ENCODE measurements at places on chromosomes 4 and X.

GRCh38 chrX:36916941-36917340, 91.2 kb upstream of the FAM47C start:
- no peak for DNase-seq

- no peak for DNase-seq
Observed at GRCh38 chr4:122793811-122794210, 32.8 kb upstream of the FGF2 start.

GRCh38 chr4:79476196-79476595, 68.2 kb upstream of the GK2 start:
- no peak for DNase-seq

DNA sequence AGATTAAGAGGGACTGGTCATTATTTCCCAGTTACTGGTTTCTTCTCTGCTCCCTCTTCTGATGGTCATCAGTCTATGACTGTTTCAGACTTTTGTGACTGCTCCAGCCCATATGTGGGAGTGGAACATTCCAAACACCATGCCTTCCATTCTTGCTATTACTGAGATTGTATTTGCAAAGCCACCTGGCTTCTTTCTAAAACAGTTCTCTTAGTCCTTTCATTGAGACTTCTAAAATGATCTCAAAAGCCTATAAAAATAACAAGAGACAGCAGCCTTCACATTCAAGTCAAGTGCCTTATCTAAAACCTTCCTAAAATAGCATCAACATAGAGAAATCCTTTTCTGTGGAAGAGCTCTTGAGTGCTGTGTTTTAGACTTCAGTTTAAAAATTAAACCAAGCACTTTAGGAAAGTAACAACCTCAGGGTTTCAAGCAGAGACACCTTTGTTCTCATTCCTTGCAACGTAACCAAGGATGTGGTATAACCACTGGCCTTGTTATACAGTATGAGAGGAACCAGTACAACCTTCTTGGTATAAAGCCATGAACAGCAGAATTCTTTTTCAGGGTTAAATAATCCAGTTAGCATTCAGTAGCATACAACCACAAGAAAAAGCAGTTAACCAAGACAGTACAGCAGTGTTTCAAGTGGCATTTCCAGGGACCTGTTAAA, 97.1 kb downstream of the NFKB1 start:
- DNase-seq, result no peak

- DNase-seq, result no peak
Observed at GRCh38 chrX:150574559-150575418, 6.4 kb downstream of the MTM1 start.

- no peak for DNase-seq
Observed at GRCh38 chrX:138856881-138857604, 145.5 kb upstream of the FGF13 start.

DNA sequence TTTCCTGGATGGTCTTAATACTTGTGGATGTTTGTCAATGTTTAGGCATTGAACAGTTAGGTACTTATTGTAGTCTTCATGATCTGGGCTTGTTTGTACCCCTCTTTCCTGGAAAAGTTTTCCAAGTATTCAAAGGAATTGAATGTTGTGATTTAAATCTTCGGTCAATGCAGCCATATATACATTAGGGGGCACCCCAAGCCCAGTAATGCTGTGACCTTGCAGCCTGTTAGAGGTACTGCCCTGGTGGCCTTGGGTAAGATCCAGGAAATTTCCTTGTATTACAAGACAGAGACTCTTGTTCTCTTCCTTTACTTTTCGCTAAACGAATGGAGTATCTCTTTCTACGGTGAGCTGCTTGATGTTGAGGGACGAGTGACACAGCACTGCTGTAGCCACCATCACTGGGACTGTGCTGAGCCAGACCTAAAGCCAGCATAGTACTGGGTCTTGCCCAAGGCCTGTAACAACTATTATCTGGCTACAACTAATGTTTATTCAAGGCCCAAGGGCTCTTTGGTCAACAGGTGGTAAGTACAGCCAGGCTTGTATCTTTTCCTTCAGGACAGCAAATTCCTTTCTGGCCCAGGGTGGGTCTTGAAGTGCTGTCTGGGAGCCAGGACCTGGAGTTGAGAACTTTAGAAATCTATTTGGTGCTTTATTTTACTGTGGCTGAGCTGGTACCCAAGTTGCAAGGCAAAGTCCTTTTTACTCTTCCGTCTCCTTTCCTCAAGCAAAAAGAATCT, 118.3 kb upstream of the ATOH1 start:
- no peak for DNase-seq

- DNase-seq, result no peak
Observed at GRCh38 chrX:133390676-133391075, 24.6 kb downstream of the GPC4 start.

- no peak for DNase-seq
Observed at GRCh38 chr4:172992648-172993378, 175.8 kb upstream of the GALNT7 start.

- no peak for DNase-seq
Observed at GRCh38 chrX:16207634-16208033, 40.4 kb downstream of the MAGEB17 start.

DNA sequence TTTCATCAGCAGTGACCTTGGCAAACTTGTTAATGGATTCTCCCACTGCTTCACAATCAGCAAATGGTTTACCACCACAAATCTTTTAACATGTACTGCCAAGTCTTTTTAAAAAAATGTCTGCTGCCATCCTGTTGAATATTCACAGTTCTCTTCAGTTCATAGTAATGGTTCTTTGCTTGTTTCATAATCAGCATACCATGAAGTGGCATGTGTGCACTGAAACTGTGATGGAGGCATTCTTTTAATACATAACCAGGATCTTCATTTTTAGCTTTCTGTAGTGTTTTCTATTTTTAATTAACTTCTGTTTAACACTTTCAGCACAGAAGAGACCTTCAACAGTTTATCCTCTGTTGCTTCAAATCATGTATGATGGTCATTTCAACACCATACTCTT, 230.1 kb upstream of the ARSJ start:
- DNase-seq, result no peak

DNA sequence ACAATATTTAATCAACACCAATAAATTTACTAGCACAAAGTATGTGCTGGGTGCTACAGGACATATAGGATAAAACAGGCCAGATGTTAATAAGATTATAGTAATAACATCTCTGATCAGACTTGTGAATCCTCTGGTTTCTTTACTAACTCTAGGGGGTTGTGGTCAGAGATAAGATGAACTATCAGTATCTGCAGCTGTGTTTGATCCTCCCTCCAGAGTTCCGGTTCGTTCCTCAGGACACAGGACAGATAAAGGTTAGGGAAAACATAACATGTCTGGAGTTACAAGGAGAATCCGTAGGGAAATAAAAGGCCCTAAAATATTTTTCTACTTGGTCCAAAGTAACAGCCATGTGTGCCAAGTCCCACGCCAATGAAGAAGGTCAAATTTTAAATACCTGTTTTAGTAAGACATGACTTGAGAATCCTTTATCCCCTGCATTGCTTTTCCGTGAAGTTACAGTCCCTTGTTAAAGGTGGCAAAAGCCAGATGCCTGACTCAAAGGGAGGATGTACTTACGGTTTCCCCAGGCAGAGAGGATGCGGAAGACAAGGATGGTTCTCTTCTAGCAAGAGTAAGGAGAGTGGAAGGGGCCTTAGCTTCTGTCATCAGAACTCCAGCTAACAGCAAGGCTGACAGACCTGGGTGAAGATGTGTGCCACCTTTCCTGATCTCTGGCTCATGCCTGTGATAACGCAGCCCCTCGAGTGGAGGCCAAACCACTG, 44.4 kb downstream of the KIAA0232 start:
- no peak for DNase-seq

DNA sequence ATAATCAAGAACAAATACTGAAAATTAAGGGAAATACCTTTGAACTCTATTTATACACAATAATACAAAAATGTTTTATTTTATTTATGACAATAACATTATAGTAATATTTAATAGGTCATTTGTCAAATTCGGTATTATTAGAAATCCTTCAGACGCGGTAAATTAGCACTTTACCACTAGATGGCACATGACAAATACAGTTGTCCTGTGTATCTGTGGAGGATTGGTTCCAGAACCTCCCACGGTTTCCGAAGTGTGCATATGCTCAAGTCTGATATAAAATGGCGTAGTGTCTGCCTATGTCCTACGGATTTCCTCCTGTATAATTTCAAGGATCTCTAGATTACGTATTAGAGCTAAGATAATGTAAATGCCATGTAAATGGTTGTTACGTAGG, 8.1 kb upstream of the LINC00632 start:
- no peak for DNase-seq

GRCh38 chr4:110977554-110977953, 354.7 kb upstream of the PITX2 start:
- no peak for DNase-seq

- no peak for DNase-seq
Observed at GRCh38 chr4:144501231-144501780, 144.7 kb upstream of the HHIP start.

DNA sequence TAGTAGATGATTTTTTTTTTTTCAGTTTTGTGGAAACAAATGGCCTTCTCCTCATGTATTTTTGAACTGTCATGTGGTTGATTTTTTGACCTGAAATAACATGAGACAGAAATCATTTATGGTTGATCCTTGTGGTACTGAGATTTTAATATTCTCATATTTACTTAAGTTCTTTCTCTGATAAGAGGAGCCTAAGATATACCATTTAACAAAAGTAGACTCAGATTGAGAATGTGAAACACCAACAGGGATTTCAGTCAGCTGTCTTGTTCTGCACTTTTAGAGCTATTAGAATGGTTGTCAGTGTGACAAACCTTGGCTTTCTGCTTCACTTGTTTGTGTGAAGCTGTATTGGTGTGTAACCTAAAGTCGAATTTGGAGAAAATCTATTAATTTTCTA, 575.7 kb downstream of the SPOCK3 start:
- no peak for DNase-seq

- DNase-seq, result no peak
Observed at GRCh38 chr4:99410075-99410474, 25.1 kb downstream of the ADH7 start.

DNA sequence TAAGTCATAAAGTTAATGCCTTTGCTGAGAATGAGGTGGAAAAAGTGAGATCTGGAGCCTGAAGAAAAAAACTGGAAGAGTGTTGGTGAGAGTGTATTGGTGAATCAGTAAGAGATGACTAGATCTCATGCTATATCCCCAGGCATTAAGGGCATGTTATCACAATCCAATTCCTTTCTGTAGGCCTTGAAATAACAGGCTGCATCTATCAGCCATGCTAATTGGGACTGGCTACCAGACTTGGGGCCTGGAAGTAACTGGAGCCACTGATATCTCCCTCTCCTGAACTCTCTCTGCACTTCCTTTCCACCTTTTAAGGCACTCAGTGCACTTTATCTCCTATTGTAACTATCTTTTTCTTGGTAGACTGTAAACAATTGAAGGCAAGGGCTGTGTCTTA, 88.8 kb upstream of the HPRT1 start:
- DNase-seq, result no peak

- no peak for DNase-seq
Observed at GRCh38 chr4:99947190-99947578, 766 bp upstream of the DNAJB14 start.

- no peak for DNase-seq
Observed at GRCh38 chr4:37770016-37770415, 56.5 kb upstream of the PGM2 start.

DNA sequence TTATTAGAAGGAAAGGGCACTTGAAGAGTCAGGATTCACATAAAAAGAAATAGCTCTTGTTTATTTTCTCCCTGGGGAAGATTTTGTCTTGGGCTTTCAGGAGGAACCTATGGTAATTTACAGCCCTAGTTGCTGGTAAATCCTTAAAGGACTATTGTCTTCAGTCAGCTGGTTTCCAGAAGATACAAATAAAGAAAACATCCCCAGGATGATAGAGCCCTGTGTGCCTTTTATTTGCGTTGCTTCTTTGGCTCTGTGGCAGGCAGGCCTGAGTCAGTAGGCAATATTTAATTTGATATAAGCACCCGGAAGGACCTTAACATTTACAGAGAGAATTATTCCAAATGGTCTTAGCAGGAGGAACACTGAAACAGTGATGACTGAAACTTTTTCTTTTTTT, 131.0 kb upstream of the SLC34A2 start:
- no peak for DNase-seq

- no peak for DNase-seq
Observed at GRCh38 chr4:94285666-94286065, 57.0 kb downstream of the HPGDS start.

DNA sequence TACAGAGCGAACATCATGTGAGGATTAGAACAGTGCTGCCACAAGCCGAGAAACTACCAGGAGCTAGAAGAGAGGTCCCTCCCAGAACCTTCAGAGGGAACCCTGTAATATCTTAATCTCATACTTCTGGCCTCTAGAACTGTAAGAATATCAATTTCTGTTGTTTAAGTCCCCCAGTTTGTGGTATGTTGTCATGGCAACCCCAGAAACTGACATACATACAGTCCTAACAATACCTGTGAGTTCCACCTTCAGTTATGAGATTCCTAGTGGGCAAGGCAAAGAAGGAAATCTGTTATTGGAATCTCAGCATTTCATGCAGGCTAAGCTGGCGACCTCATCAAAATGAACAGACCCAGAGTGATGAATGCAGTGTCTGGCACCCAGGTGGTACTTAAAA, 42.5 kb downstream of the ZBTB49 start:
- no peak for DNase-seq

- DNase-seq, result no peak
Observed at GRCh38 chrX:70226048-70226447, 8.4 kb upstream of the AWAT1 start.

DNA sequence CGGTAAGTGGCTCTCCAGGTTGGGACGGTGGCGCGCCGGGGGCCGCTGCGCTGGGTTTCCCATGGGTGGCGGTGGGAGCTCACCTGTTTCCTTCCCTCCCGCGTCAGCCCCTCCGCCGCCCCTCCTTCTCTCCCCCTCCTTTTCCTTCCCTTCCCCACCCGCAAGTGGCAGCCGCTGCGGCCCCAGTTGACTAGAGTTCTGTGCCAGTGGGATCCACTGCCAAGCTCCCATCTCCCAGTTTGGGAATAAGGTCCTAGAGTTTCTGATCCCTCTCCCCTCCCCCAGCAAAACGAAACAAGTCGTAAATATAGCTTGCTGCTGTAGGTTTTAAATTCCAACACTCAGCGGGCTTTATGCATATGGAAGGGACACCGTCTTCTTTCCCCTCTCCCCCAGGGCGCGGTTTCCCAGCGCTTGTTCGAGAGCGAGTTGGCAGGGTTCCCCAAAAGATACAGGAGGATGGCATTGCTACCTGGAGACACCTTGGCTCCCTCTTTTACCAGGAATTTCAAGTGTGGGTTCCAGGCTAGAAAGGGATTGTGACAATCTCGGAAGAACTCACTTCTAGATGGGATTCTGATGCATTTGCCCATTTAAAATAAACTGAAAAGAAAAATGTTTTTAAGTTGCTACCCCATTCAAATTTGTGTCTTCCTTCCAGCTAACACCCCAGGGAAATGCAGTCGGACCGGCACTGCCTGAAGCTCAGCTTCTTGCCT, 1.2 kb downstream of the TLL1 start:
- no peak for DNase-seq

DNA sequence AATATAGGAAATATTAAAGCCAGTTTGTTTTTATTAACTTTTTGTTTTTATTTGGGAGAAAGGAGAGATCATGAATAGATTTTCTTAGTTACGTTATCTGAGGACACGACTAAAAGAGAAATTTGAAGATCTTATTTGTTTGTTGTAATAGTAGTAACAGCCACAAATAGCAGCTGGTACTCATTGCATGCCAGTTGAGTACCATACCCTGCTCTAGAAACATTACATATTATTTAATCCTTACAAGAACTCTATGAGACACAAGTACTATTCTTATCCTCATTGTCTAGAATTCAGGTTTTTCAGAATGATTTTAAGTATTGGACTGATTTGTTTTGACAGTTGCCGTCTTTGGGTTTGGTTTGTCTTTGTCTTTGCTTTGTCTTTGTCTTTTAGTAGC, 31.8 kb downstream of the USP53 start:
- DNase-seq, result no peak

- no peak for DNase-seq
Observed at GRCh38 chr4:140372751-140373327, 607 bp upstream of the SCOC start.
